WTC11 (cell line): ENCODE measurements at places on chromosomes 12 and 14.

DNA sequence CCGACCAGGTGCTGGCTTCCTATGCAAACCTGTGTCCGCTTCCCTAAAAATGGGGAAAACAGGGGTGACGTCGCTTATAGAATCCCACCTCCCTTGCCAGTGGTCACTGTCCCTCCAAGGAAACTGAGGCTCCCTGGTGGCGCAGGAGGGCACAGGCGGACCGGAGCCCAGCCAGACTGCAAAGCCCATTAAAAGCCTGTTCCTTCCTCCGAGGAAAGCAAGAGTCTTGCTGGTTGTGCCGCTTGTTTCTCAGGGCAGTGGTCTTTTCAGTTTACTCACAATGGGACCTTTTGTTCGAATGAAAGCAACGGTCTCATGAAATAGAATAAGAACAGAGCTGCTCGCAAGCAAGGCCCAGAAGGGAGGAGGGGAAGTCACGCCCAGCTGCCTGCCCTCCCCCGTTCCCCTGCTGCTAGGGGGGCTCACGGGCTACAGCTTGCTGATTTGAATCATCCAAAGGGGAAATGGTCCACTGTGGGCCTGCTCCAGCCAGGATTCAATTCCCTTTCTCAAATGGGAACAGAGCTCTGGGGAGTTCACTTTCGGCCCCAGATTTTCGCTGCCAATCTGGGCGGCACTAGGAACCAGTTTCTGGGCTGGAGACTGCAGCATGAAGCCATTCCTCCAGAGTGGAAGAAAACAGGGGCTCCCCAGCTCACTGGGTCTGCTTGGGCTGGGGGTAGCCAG lies 4.6 kb upstream of the SELPLG start:
- no peaks in the 10 kb centered on the region for H3K36me3 ChIP-seq
- no peaks in the 10 kb centered on the region for H3K27me3 ChIP-seq
- DNase-seq: peak; percentile 55
- peak overlapping the region; percentile 89 for H3K27ac ChIP-seq
- H3K4me1 ChIP-seq: peaks cover 64% of the 10 kb centered on the region

DNA sequence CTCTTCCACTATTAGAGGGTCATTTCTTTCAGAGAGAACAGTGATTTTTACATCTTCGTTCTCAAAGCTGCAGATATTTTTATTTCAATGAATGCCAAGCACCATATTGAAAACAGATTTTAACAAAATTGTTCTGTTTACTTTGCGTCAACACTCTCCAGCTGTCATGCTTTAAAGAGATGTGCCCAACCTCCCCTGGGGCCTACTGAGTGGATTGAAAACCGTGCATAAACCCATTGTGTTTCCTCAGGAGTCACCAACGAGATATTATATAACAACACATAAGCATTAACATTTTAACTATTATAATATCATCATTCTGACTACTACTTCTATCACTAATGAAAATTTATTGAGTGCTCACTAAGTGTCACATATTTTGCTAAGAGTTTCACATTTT lies 81.6 kb downstream of the MYF5 start:
- H3K4me3 ChIP-seq: no peak overlapping the region
- no peak for DNase-seq
- H3K27me3 ChIP-seq: no peaks in the 10 kb centered on the region
- H3K4me1 ChIP-seq: peaks cover 35% of the 10 kb centered on the region
- peak overlapping the region; percentile 37; the same call in 1 of the 2 replicates for H3K27ac ChIP-seq

GRCh38 chr14:104774453-104775072 lies 21.0 kb downstream of the AKT1 start:
- peaks cover 33% of the 10 kb centered on the region for H3K36me3 ChIP-seq
- H3K27me3 ChIP-seq: no peaks in the 10 kb centered on the region
- DNase-seq: no peak
- no peak overlapping the region for H3K4me3 ChIP-seq

DNA sequence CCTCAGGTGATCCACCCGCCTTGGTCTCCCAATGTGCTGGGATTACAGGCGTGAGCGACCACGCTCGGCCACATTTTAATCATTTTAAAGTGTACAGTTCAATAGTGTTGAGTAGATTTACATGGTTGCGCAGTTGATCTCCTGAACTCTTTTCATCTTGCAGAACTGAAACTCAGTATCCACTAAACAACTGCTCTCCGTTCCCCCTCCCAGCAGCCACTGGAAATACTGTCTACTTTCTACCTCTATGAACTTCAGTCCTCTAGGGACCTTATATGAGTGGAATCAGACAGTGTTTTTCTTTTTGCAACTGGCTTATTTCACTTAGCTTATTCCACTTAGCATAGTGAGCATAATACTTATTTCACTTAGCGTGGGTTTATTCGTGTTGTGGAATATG lies 53.7 kb downstream of the KCTD10 start:
- H3K27me3 ChIP-seq: no peaks in the 10 kb centered on the region
- no peak for DNase-seq
- no peak overlapping the region for H3K4me3 ChIP-seq
- no peak overlapping the region; the same call in 1 of the 2 replicates for H3K27ac ChIP-seq
- no peaks in the 10 kb centered on the region for H3K36me3 ChIP-seq

GRCh38 chr12:116950628-116951325 lies 40.0 kb downstream of the FBXW8 start:
- peaks cover 3% of the 10 kb centered on the region; the same call in 1 of the 2 replicates for H3K4me1 ChIP-seq
- no peaks in the 10 kb centered on the region for H3K27me3 ChIP-seq
- peaks cover 21% of the 10 kb centered on the region for H3K36me3 ChIP-seq
- H3K27ac ChIP-seq: no peak overlapping the region
- no peak overlapping the region for H3K4me3 ChIP-seq

GRCh38 chr14:49420201-49420600 lies 166.0 kb downstream of the RPS29 start:
- no peak overlapping the region for H3K27ac ChIP-seq
- H3K27me3 ChIP-seq: no peaks in the 10 kb centered on the region
- H3K36me3 ChIP-seq: no peaks in the 10 kb centered on the region
- DNase-seq: no peak
- peaks cover 20% of the 10 kb centered on the region for H3K4me1 ChIP-seq
- H3K4me3 ChIP-seq: no peak overlapping the region

- no peak for DNase-seq
- no peak overlapping the region for H3K4me3 ChIP-seq
- H3K36me3 ChIP-seq: peaks cover 9% of the 10 kb centered on the region
Observed at GRCh38 chr14:23632461-23633159, 3.6 kb upstream of the DHRS2 start.

- no peak for DNase-seq
- H3K4me3 ChIP-seq: no peak overlapping the region
- no peak overlapping the region for H3K27ac ChIP-seq
- H3K27me3 ChIP-seq: no peaks in the 10 kb centered on the region
Observed at GRCh38 chr12:66647034-66647691, 31.7 kb downstream of the GRIP1 start.

DNA sequence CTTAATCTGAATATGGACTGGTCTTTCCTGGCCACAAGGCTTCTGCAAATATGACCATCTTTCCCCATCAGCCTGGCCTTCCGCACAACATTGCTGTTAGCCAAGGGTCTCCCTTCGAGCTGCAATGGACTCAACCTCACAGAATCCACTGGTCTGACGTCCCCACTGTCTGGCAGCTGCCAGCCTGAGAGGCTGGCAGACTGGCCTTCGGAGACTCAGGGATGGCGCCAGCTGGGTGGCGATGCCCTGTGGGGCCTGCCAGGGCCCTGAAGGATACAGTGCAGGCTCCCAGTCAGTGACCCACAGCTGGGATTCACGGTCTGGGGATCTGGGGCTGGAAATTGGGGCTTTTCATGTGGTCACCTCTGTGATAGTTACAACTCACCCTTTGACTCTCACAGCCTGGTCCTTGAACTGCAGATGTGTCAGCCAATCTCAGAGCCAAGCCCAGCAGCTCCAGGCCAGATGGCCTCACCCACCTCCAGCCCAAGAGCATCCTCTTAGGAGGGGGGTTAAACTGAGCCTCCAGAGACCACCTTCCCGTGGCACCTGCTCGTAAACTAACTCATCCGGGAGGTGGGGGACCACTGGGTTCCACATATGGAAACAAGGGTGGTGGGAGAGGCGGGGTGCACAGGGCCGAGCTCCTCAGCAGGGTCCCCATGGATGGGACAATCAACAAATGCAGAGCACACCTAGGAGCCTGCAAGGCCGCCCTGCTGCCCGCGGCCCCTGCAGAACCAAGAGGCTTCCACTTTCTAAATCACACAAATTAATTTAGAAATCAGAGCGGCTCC lies 21.1 kb upstream of the C14orf180 start:
- H3K27ac ChIP-seq: no peak overlapping the region
- no peaks in the 10 kb centered on the region for H3K27me3 ChIP-seq
- H3K4me3 ChIP-seq: no peak overlapping the region
- DNase-seq: no peak

DNA sequence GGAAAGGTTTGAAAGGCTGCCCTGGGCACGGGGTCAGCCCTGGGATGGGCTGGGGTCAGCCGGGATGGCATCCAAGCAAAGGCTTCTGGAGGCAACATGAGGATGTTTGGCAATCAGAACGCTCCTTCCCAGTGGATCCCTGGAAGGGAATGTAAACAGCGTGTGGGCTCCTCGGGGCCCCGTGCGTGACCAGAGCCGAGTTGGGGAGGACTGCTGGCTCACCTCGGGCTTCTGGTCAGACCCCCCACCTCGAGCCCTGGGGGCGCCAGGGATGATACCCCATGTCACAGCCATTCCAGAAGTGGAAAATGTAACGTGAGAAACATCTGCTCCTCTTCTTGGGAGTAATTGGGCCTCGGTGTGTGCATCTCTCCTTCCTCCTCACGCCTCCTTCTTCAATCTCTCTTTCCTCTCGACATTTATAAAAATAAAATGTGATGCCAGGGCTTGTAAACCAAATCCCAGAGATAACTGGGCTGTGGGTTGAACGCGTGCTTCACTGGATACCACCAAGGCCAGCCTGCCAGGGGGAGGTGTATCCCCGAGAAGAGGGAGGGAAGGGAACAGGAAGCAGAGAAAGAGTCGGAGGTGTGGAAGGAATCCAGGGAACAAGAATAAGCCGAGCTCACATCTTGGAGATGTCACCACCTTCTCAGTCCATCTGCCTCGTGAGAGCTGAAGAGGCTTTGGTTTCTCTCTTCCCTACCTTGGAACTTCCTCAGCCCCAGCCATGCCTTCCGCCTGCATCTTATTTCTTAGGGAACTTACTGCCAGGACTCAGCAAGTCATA lies 144.8 kb downstream of the NUAK1 start:
- H3K27me3 ChIP-seq: no peaks in the 10 kb centered on the region; the same call in 1 of the 2 replicates
- no peak overlapping the region for H3K4me3 ChIP-seq
- H3K36me3 ChIP-seq: no peaks in the 10 kb centered on the region
- H3K27ac ChIP-seq: no peak overlapping the region
- peaks cover 23% of the 10 kb centered on the region for H3K4me1 ChIP-seq

GRCh38 chr12:92304371-92305055 lies 158.9 kb upstream of the BTG1 start:
- H3K4me1 ChIP-seq: peaks cover 27% of the 10 kb centered on the region
- H3K27me3 ChIP-seq: no peaks in the 10 kb centered on the region
- H3K27ac ChIP-seq: peak overlapping the region; percentile 73
- H3K4me3 ChIP-seq: no peak overlapping the region

DNA sequence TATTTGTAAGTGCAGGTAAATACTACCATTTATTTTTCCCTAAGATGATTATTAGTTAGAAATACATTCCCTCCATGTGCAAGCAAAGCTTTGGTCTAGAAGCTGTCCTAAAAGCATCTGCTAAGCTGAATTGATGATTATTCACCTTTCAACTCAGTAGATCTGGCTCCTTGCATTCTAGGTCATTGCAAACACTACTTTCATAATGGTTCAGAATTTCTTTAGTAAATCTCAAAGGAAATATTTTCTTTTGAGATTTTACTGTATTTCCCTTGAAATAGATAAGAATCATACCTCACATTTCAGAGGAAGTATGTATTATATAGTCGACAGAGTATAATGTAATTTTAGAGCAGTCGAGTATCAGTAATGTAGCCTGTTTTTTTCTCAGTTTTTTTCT lies 2.4 kb downstream of the ETNK1 start:
- H3K27ac ChIP-seq: peak overlapping the region; percentile 66; the same call in 1 of the 2 replicates
- peaks cover 45% of the 10 kb centered on the region for H3K4me1 ChIP-seq
- peak overlapping the region; percentile 94 for H3K4me3 ChIP-seq

DNA sequence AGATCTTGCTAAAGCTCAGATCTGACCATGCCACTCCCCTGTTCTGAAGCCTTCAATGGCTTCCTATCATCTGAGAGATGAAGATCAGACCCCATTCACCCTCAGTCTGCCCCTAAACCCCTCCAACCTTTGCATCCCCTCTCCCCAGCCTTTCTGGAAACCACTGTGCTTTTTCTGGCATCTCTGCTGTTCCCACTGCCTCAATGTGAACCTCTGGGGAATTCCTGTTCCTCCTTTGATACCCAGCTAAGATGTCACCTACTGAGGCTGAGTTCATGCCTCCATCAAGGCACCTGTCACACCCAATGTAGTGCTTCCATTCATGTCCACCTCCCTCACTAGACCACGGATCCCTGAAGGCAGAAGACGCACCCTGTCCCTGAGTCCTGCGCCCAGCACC lies 19.3 kb downstream of the CYP46A1 start:
- no peaks in the 10 kb centered on the region for H3K4me1 ChIP-seq
- no peak overlapping the region for H3K27ac ChIP-seq
- H3K27me3 ChIP-seq: peaks cover 3% of the 10 kb centered on the region; the same call in 1 of the 2 replicates
- no peak overlapping the region for H3K4me3 ChIP-seq
- H3K36me3 ChIP-seq: peaks cover 22% of the 10 kb centered on the region

GRCh38 chr14:88729159-88729558 lies 63.6 kb downstream of the EML5 start:
- no peak overlapping the region for H3K27ac ChIP-seq
- no peak for DNase-seq
- no peaks in the 10 kb centered on the region for H3K4me1 ChIP-seq

DNA sequence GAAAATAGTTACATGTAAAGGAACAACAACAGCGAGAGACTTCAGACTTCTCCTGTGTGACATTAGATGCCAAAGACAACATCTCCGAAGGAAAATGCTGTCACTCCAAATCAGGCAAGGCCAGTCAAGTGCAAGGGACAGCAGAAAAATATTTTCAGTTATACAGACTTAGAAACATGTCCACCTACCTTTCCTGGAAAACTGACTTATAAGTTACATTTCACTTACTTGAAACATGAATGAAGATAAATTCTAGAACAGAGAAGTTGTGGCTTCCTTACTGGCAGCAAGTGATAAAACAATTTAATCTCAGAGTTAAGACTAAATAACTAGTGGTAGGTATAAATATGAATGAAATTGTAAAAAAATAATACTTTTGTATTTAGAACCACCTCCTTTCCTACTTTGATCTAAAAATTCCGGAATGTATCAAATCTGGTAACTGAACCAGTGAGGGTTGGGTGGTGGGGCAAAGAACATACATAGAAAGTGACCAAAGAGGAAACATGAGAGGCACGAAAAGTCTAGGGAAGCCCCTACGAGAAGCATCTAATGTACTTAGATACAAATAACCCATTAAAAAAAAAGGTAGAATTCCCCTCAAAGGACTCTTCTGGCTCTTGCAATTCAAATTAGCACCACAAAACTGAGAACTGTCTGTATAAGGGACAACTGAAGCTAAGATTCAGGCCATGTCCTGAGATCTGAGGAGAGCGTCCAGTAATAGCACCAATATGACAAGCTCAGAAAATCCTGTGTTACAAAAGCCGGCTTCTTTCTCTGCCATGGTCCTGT lies 21.2 kb downstream of the MTHFD1 start:
- DNase-seq: no peak
- H3K27me3 ChIP-seq: no peaks in the 10 kb centered on the region
- H3K36me3 ChIP-seq: peaks cover 47% of the 10 kb centered on the region
- no peak overlapping the region for H3K4me3 ChIP-seq
- H3K4me1 ChIP-seq: peaks cover 25% of the 10 kb centered on the region
- H3K27ac ChIP-seq: peak overlapping the region; percentile 83
